Activated CD4-positive, alpha-beta T cell treated with anti-CD3 and anti-CD28 coated beads for 4 hours (primary cell): ENCODE measurements at places on chromosomes 3 and 15.

DNA sequence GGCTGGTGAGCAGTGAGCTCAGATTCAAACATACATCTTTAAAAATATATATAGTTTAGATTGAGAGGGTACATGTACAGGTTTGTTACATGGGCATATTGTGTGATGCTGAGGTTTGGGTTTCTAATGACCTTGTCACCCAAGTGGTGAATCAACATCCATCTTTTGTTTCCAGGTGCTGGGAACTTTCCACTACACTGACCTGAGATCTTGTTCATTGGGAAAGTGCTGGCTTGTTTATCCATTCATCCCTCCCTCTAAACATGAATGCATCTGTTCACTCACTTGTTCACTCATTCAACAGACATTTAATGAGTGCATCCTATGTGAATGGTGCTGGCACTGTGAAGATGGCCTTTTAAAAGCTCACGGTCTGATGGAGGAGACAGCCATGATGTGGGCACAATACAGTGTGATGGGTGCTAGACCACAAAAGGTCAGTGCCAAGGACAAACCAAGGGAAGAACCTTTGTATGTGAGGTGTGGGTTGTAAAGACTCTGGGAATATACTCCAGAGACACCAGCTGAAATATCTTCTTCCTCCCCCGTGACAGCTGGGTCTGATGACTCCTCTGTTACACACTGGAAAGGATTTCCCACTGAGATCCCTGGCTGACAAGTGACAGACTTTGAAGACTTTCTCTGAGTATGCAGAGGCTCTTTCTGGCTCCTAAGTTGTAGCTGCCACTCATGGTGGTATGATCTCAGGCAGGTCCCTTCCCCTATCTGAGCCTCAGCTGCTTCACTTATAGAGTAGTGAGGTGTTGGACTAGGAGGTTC lies 16.2 kb upstream of the ITGA11 start:
- DNase-seq = no peak

GRCh38 chr3:158920371-158920770 lies 118.5 kb downstream of the MFSD1 start:
- no peak for DNase-seq

- no peak for DNase-seq
Observed at GRCh38 chr3:64161481-64161952, 63.7 kb downstream of the PRICKLE2 start.

DNA sequence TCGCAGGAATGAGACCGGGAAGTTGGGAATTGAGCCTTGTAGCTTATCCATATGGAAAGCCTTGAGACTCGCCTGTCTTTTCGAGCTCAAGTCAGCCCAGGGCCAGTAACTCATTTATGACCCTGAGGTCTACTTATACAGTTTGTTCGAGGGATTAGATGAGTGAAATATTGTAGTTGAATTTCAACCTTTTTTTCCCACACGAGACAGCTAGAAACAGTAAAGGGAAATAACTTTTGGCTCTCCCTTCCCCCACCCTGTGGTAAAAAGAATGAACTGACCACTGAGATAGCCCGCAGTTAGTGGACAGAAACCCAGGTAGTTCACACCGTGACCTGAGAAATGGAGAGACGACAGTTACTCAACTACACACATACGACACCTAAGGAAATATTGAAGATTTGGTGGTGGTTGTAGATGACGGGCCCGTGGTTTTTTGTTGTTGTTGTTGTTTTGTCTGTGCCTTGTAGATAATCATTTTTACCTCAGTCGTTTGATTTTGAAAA lies 841 bp downstream of the EIF3J start:
- DNase-seq = no peak

DNA sequence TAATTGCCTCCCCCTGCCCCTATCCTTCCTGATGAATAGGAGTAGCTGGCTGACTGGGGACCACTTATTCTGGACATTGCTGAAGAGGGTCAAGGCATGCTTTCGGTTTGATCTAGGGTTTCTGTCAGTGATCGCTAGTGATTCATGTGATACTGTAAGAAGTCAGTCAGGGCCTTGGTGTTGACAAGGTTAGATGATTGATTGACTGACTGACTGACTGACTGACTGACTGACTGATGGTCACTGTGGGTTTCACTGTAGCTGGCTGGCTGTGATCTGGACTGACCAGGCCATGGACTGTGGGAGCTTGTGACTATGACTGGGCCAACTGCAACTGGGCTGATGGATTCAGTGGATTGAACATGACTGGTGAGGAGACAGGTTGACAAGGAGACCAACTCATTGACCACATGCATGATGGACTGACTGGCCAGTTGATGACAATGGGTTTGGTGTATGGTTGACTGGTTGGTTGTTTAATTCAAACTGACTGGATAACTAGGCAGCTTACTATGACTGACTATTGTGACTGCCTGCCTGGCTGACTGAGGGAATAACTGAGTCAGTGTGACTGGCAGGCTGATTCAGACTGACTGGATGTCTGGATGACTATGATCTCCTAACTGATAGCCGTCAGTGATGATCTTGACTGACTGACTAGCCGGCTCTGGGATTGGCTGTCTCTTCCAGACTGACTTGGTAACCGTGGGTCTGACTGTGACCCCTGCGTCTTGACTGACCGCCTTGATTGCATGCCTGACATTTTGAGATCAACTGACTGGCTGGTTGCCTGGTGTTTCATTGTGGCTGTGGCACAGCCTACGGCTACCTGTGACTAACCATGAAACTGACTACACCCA lies 509.9 kb downstream of the SHQ1 start:
- DNase-seq = peak; percentile 41

GRCh38 chr3:86965166-86965565 lies 25.8 kb downstream of the VGLL3 start:
- no peak for DNase-seq

DNA sequence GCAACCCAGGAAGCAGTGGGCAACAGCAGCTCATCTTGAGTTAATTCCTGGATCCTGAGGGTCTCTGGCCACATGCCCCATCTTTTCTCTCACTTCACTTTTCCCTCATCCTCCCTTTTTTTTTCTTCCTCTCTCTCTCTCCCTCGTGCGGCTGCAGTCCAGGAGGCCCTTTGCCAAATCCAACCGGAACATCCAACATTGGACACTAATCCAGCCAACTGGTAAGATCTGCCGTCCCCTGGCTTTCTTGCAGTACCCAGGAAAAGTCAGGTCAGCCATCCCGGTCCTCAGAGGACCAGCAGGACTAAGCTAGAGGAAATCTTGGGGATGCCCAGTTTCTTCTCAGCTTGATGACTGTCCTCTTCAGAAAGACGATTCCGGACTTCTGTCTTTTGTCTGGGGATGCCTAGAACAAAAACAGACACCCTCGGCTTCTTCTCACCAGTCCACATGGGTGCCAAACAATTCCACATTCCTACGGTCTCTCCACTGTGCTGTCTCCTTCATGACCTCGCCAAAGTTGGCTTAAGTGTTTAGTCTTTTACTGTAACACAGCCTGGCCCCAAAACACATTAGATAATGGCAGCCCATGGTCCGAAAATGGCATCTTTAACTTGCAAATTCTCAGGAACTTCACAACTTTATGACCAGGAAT lies 115.6 kb downstream of the GSK3B start:
- no peak for DNase-seq

DNA sequence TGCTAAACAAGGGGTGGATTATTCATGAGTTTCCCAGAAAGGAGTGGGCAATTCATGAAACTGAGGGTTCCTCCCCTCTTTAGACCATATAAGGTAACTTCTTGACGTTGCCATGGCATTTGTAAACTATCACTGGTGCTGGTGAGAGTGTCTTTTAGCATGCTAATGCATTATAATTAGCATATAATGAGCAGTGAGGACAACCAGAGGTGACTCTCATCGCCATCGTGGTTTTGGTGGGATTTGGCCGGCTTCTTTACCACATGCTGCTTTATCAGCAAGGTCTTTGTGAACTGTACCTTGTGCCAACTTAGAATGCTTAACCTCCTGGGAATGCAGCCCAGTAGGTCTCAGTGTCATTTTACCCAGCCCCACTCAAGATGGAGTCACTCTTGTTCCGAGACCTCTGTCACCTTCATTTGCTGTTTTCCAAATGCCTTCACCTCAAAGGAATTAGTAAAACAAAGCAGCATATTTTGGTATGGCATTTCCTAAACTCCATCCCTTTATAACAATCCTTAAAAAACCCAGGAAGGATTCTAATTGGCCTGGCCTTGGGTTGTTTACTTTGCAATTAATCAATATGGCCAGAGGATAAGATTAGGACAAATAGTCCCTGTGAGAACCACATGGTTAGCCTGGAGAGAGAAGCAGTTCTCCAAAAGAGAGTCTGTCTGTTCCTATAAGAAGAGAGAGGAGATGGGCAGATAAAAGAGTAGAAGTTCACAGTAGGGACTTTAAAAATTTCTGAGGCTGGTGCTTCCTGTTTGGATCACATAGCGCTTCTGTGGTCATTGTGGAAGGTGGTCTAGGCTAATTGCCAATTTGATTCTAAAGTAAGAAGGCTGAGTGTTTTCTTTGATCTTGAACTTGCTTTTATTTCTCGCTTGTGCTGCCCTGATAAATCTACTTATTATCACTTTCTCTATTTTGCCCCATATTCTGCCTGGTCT lies 155.2 kb upstream of the EOMES start:
- DNase-seq = no peak

- no peak for DNase-seq
Observed at GRCh38 chr3:134376786-134377426, 2.7 kb upstream of the AMOTL2 start.

DNA sequence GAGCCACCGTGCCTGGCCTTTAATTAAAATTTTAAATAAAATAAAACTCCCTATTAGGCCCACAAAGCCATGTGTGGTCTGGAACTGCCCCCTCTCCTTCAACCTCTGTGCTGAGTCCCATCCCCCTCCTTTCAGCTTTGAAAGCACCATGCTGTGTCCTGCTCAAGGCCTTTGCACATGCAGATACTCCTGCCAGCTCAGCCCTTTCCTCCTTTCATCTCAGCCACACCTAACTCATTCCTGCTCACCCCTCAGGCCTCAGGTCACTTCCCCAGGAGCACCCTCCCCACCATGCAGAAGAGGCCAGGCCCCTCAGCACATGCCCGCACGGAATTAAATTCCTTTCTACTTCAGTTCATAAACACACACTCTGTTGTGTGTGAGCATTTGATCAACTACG lies 28.1 kb downstream of the ATRIP start:
- no peak for DNase-seq

DNA sequence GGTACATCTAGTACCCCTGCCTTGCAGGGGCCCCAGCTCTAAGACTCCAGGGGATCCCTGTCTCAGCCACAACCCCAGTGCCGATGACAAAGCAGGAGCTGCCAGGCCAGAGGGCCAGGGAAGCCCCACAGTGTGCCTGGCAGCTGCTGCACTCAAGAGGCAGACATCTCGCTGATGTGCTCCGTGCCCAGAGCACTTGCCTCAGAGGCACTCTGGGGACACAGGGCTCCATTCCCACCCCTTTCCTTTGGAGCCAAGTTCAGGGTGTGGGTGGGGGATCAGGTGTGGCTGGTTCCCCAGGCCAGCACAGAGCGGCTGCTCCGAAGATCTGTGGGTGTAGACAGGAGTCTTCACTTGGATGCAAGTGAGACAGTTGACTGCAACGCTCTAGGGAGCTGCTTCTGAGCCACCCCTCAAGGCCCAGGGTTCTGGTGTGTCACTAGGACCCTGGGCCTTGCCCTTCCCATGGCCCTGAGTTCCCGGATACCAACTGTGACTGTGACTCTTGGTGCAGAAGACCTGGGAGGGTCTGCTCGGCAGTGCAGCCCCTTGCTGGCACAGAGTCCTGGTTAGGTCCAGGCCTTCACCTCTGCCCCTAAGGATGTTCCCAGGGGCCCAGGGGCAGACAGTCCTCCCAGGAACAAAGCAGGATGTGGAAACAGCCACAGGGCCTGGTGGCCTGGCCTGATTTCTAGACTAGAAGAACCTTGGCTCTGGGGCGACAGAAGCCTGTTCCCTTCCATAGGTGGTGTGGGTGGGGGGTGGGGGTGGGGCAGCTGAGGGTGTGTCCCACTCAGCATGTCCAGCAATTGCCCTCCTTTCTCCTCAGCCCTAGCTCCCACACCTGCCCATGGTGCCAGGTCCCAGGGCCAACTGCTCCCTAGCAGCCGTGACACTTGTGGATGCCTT lies 2.5 kb downstream of the NT5DC2 start:
- DNase-seq = no peak

- no peak for DNase-seq
Observed at GRCh38 chr15:70234256-70234905, 136.7 kb upstream of the TLE3 start.

- no peak for DNase-seq
Observed at GRCh38 chr3:115851571-115851970, 228.3 kb downstream of the GAP43 start.

GRCh38 chr3:165545059-165545458 lies 292.2 kb downstream of the BCHE start:
- DNase-seq = no peak

- DNase-seq = no peak
Observed at GRCh38 chr3:94269763-94270162, 206.9 kb downstream of the NSUN3 start.

- no peak for DNase-seq
Observed at GRCh38 chr15:62325597-62325996, 160.5 kb upstream of the C2CD4B start.

DNA sequence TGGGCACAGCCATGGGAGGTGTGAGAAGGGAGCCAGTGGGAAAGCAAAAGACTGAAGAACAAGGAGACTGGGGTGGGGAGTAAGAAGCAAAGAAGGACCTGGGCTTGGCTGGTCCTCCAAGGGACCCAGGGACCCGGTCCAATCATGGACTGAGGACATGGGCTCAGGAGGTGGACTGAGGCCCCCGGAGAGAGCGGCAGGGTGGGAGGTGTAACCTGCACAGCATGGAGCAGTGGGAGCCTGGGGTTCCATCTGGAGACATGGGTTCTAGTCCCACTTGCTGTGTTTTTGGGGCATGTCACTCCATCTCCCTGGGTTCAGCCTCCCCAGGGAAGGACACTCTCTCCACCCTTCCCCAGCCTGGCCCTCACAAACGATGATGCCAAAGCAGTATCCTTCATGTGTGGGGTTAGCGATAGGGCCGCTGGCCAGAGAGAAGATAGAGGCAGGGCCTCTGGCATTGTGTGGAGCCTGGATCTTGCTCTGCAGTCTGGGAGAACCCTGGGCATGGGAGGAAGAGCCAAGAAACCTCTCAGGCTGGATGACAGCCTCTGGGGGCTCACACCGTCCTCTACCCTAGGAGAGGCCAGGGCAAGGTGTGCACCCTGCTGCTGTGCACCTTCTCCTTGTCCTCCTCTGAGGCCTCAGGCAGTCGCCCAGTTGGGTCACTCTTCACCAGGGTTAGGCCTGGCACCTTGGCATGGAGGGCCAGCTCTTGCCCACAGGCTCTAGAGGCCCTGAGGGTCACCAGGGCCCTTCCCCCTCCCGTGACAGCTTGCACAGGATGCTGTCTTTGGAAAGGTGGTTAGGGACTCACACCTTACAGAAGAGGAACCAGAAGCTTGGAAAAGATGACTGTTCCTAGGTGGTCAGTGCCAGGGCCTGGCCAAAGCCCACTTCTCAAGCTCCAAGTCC lies 26.0 kb downstream of the FBXW12 start:
- DNase-seq = no peak

- no peak for DNase-seq
Observed at GRCh38 chr3:187013159-187013716, 82.9 kb downstream of the ST6GAL1 start.

- peak; percentile 7 for DNase-seq
Observed at GRCh38 chr3:128950223-128950938, 43.5 kb downstream of the CFAP92 start.
